ENCODE measurements at places on chromosomes 6 and 20. TPM values are rescaled to one million over a fixed set of nuclear protein-coding genes. Genes with fewer than 3 reads are reported as not detected.

PDE7B gene
- 0.95 TPM for total RNA-seq

- no peak for DNase-seq
Measured at GRCh38 chr6:95935736-95936135, 80.0 kb upstream of the FUT9 start.

DNA sequence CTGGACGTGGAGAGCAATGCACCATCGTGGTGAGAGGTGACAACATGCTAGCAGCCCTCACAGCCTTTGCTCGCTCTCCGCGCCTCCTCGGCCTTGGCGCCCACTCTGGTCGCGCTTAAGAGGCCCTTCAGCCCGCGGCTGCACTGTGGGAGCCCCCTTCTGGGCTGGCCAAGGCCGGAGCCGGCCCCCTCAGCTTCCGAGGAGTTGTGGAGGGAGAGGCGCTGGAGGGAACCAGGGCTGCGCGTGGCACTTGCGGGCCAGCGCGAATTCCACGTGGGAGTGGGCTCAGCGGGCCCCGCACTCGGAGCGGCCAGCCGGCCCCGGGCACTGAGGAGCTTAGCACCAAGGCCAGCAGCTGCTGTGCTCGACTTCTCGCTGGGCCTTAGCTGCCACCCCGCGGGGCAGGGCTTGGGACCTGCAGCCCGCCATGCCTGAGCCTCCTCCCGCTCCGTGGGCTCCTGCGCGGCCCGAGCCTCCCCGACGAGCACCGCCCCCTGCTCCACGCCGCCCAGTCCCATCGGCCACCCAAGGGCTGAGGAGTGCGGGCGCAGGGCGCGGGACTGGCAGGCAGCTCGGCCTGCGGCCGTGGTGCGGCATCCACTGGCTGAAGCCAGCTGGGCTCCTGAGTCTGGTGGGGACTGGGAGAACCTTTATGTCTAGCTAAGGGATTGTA lies 3.8 kb downstream of the GPX6 start:
- DNase-seq: no peak

DNA sequence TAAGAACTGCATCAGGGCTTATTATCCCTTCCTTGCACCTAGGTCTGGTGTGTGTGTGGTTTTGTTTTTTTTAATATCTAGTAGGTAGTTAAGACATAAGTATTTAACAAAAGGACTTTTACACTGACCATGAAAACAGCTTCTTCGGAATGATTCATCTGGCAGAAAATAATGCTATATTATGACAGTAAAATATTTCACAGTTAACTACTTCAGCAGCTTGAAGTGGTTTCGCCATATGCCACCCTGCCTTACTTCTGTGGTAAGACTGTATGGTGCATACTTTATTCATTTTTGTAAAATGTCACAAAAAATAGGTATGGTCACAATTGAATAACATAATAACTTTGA lies 858 bp upstream of the PTPRK start:
- no peak for DNase-seq

DNA sequence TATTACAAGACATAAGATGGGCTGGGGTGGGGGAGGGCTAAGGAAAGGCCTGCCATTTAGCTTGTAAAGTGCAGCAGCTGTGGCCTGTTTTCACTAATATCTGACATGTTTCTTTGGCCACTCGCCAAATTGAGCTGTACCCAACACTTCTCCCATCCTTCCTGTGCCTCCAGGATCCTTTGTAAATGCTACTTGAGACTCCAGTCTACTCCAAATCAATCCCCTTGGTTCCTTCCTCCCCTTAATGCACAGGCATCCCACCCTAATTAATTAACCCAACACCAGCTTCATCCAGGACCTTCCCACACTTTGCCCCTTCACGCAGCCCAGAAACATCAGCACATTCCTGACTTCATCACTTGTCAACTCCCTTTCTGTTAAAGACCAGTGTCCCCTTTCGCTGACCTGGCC lies 55.0 kb upstream of the TCF21 start:
- no peak for DNase-seq

DNA sequence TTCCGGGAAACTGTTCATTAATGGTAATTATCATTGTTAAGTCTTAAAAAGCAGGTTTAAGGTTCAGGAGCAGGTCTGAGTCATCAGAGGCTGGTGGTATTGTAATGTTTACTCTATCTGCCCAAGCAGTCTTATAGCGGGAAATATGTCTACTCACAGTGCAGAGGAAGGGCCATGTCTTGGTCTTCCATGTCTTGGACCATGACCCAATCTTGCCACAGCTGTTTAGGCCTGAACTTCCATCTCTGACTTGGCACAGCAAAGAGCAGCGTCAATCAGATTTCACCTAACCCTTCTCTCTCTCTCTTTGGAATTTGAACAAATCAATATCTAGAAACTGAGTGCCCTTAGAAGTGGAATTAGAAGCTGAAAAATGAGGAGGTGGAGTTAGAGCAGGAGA lies 25.8 kb downstream of the SLC2A12 start:
- no peak for DNase-seq

TRAPPC3L gene
- total RNA-seq: not detected

- DNase-seq: no peak
Measured at GRCh38 chr6:6460416-6460815, 128.1 kb upstream of the LY86 start.

- DNase-seq: no peak
Measured at GRCh38 chr20:35104685-35105295, 12.2 kb upstream of the TRPC4AP start.

DNA sequence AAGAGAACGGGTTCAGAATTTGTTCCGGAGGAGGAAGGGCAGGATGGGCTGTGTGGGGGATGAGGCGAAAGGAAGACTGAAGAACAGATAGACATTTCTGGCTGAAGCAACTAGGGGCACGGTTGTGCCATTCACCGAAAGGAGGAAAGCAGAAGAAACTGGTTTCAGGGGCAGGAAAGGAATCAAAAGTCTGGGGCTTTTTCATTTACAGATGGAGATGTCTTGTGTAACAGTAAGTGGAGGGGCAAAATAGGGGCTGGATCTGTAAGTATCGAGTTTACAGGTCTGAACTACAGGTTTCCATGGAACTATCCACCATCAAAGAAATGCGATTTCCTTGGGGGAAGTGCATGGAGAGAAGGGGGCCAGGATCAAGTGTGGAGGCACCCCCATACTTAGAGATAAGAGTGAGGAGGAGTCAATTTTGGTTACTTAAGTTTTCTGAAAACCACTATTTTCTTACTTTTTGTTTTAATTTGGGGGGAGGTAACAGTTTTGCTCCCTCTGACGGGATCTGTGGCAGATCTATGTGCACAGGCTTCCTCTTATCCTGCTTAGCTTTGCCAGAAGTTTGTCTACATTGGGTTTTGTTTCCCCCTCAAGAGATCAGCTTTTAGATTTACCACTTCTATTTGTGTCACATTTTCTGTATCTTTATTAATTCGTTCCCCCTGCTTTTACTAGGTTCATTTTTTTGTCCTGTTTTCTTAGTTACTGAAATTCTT lies 120.1 kb downstream of the SLC23A2 start:
- DNase-seq: no peak

DNA sequence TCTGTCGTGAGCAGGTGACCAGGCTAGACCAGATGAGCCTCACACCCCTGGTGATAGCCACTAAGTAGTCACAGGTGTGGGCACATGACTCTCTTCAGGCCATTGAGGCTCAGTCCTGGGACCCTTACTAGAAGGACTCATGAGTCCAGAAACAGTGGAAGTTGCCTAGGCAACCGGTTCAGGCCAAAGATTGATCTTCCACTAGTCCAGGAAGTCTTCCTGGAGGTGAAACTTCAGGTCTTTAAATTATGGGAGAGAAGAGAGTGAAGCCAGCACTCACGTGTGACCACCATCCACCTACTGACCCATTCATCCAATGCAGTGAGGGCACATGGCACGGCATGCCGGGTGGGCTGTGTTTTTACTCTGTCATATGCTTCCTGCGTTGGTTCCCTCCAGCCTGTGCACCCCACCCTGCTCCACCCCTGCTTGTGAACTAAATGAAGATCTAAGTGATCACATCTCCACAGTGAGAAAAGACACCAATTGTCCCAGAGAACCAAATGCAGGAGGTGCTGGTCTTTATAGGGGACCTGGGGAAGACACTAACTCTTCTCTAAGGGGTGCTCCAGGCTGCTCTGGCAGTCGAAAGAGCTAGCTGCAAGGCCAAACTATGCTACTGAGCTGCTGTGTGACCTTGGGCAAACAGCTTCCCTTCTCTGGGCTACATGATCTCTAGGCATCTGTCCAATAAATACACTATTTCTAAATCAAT lies 12.5 kb upstream of the STX16 start:
- no peak for DNase-seq

GRCh38 chr20:58990651-58991445 lies 9.8 kb downstream of the NELFCD start:
- no peak for DNase-seq

DNA sequence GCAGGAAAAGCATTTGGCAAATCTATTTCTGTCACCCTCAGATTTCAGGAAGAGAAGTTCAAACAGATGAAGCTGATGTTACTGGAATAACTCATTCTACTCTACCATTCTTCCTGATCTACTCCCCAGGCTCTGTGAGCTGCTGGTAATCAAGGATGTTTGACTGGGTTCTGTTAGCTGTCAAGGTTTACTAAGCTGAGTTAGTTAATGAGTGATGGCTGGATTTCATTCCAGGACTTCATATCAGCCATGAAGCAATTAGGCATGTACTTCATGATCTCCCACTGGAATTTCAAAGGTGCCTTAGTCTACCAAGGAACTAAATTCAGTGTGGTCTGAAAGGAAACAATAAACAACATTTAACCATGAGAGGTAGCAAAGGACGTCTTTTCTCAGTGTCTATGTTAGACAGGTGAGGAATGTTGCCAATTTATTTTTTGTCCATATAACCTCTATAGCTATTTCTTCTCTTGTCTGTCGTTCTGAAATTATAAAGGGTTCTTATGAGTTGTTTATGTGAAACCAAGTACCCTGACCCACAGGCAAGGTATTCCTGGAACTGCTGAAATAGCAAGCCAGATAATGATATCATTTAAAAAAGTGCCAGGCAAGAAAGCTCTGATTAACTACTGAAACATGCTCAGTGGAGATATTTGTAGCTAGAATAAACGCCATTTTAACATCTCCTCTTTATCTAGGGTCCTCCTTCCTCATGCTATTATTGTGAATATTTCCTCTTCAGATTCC lies 112.9 kb downstream of the BACH2 start:
- DNase-seq: no peak

DNA sequence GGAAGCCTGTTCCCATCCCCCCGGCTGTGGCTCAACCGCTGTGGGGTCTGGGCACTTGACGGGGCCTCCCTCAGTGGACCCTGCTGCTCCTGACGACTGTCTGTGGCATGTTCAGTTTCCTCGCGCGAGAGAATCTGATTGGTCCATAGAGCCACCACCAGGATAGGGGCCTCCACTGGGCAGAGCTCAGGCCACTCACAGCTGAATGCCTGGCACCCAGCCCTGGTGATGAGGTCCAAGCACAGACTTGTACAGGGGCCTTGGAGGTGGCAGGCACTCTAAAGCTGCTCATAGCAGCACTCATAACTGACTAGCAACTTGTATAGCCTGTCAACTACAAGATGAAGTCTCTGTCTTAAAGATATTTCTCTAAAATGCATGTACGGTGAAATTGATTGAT lies 368.1 kb downstream of the NRN1 start:
- no peak for DNase-seq

DNA sequence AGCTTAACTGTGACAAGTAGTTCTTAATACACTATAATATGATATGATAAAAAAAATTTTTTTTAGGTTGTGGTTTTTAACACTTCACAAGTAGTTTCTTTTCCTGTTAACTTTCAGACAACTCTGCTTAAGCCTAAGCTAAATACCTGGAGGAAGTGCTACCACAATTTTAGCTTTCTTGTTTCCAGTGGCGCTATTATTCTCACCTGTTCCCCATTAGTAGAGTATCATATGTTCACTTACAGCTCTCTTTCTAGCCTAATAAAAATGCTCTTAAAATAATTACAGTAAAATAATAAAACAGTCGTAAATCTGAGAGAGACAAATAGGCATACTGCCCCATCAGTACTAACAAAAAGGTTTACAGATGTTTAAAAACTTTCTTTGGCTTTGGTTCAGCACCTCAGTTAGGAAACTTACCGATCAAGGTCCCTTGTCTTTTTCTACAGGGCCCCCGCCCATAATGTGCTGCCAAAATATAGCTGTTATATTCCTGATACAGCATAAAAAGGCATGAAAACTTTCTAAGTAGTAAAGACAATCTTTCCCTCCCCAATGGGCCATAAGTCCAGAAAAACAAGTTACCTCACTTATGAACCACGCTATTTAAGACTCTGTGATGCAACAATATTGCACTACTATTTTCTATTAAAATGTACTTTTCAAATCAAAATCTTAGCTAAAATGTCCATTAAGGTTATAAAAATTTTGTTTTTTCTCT lies 57.9 kb downstream of the SESN1 start:
- no peak for DNase-seq

FNDC11 gene
- 0.30 TPM for total RNA-seq

DNA sequence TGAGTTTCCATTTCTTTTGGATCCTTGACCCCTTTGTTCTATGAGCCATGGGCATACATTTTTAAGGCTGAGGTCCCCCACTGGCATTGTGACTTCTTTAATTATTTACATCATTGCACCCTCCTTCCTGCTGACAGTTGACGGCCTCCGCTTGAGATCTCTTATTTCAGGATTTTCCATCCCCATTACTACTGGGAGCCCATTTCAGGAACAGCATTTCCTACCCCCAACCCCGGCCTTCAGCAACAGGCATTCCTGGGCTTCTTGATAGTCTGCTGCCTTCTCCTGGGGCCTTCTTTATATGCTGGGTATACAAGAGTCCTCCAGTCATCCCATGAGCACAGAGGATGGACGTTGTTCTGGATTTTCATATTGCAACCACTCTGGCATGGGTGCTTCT lies 3.8 kb downstream of the ULBP1 start:
- DNase-seq: no peak

DNA sequence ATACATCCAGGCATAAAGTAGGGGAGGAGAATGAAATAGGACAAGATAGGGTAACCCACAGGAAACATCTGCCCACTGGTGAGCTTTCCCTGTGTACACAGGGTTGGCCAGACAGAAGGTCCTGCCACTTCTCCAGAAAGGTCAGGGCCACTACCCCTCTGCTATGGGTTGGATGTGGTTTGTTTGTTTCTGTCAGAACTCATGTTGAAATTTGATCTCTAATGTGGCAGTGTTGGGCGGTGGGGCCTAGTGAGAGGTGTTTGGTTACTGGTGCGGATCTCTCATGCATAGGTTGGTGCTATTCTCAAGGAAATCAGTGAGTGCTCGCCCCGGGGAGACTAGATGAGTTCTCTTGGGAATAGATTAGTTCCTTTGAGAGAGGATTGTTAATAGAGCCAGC lies 15.6 kb upstream of the MAS1 start:
- DNase-seq: no peak

- no peak for DNase-seq
Measured at GRCh38 chr20:19473922-19474286, 261.5 kb downstream of the SLC24A3 start.

- no peak for DNase-seq
Measured at GRCh38 chr20:50982363-50982762, 23.7 kb downstream of the MOCS3 start.

ARMC2 gene
- total RNA-seq: 13.6 TPM

All from activated CD4-positive, alpha-beta memory T cell treated with anti-CD3 and anti-CD28 coated beads, Interleukin-2, amount 10 ng/mL, durations not matched to agents 7 days and 5 days (primary cell).